PC-3 (cell line): ENCODE measurements at places on chromosomes 4 and X. TPM values are rescaled to one million over a fixed set of nuclear protein-coding genes. Genes with fewer than 3 reads are reported as not detected.

DNA sequence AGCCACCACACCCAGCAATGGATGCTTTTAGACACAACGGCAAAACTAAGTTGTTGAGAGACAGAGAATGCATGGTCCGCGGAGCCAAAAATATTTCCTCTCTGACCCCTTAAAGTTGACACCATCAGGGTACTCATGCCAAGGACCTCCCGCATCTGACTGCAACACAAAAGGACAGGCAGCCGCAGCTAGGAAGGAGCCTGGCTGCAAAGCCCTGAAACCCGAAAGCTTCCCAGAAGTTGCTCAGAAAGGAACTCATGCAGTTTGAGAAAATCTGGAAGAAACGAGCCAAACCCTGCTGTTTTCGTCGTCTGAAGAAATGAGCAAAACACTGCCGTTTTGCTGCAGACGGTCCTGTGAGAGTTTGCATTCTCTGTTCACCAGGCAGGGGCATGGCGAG lies 16.5 kb downstream of the DHRSX start:
- no peak for DNase-seq

GYPE gene
- not detected in 2 replicates for total RNA-seq

GLOD5 gene
- not detected in 2 replicates for total RNA-seq

RNF128 gene
- total RNA-seq, result not detected in 2 replicates

GRCh38 chrX:9902656-9903055 lies 64.5 kb upstream of the CLDN34 start:
- DNase-seq, result peak; percentile 78

ADH1A gene
- not detected in 2 replicates for total RNA-seq

DNA sequence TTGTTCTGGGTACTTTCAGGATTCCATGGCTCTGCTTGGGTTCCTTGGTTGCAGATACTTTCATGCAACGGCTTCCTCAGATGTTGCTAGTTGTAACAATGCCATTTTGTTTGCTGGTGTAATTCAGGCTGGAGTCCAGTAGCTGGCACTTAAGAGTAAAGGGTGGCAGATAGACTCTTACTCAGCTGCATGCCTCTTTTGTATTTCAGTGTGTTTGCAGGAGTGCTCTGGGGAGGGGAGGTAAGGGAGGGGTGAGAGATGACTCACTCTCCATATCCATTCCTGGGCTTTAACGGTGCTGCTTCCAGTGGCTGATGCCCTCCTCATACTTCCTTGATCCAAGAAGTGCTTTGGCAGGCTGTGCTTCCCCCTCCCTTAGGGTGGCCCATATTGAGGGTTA lies 155.2 kb downstream of the ZNF330 start:
- DNase-seq, result peak; percentile 95

DNA sequence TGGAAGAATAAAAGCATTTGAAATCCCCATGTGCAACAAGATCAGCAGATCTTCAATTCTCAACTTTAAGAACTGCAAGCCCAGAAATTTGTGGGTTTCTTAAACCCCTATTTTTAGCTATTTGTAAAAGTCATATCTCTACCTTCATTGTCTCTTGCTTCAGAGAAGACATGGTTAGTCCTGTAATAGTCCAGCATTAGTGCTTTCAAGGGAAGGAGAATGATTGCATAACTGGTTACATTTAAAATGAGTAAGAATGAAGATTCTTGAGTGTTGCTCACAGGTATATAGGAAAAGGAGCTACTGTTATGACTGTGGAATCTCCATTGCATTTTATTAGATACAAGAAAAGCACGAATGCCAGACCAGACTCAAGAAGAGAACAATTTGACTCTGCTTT lies 84.0 kb downstream of the CCSER1 start:
- peak; percentile 23 for DNase-seq

GRCh38 chrX:155966876-155967275 lies 30.6 kb upstream of the IL9R start:
- peak; percentile 59 for DNase-seq

MAGEE1 gene
- 1.7 and 2.8 TPM in 2 replicates for total RNA-seq

DNA sequence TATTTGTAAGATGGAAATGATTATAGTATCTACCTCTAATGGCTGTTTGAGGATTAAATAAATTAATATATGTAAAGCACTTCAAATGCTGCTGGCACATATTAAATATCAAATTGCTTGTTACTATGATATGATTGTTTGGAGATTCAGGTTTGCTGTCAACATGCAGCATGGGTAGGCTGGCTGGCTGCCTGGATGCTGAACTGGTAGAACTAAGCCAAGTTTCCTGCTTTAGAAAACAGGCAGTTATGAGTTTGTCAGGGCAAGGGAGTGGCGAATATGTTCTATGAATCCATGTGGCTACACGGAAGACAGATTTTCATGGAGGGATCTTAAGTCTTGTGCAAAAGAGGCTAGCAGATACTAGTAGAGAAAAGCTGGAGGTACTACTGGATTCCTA lies 239.6 kb downstream of the GBA3 start:
- DNase-seq, result no peak

DNA sequence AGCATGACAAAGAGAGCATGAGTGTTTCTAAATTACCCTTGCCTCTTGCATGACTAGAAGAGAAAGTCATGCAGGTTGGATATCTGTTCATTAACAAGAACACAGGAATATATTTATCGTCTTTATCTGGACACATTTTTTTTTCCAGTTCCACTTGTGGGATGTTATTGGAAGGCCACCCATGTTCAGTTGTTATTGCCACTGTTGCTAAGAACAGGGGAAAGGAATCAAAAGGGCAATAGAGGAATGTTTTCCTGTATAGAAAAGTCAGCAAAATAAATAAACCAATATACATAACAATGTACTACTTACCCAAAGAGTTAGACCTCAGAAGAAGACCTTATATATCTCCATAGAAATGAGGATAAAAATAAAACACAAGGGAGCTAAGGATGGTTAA lies 270.1 kb downstream of the QDPR start:
- no peak for DNase-seq

- peak; percentile 55 for DNase-seq
Observed at GRCh38 chrX:80578517-80579105, 158.4 kb downstream of the TENT5D start.

DNA sequence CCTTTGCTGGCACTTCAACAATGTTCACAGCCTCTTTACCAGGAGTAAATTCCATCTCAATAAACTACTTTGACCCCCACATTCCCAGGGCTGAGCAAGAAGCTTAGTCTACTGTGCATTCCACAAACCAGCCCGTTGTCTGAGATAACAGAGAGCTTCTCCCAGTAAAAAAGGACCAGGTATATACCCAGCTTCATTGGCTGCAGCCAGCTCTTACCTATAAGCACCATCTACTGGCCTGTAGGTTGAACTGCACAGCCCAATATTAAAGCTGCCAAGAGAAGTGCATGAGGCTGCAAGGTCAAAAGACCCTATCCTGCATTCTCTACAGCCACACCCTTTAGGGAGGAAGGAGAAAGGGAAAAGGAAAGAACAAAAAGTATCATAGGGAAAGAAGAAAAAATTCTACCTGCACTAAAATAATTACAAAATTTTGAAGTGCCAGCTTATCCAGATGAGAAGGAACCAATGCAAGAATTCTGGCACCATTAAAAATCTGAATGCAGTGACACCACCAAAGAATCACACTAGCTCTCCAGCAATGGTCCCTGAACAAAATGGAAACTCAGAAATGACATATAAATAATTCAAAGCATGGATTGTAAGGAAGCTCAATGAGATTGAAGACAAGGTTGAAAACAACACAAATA lies 45.7 kb upstream of the INTU start:
- DNase-seq, result peak; percentile 61

DNA sequence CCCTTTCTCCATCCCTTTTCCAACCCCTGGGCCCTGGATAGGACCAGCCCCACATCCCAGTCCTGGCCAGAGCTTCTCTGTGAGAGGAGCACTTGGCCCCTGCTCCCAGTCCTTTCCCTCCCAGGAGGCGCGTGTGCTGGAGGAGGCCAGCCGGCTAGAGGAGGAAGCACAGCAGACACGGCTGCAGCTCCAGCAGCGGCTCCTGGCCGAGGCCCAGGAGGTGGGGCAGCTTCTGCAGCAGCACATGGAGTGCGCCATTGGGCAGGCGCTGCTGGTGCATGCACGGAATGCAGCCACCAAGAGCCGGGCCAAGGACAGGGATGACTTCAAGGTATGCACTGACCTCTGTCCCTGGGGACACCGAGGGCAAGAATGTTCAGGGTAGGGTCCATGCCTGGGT lies 87.5 kb downstream of the EVC start:
- DNase-seq, result no peak

PKD2 gene
- 12.9 and 14.9 TPM in 2 replicates for total RNA-seq

MAGEA8 gene
- total RNA-seq, result not detected in 2 replicates

GRCh38 chr4:67988991-67989390 lies 25.7 kb upstream of the TMPRSS11A start:
- no peak for DNase-seq

HSFX4 gene
- total RNA-seq, result not detected in 2 replicates

- DNase-seq, result no peak
Observed at GRCh38 chr4:186979961-186980745, 256.5 kb upstream of the FAT1 start.

HMGB3 gene
- total RNA-seq, result 57.2 and 95.0 TPM in 2 replicates

DNA sequence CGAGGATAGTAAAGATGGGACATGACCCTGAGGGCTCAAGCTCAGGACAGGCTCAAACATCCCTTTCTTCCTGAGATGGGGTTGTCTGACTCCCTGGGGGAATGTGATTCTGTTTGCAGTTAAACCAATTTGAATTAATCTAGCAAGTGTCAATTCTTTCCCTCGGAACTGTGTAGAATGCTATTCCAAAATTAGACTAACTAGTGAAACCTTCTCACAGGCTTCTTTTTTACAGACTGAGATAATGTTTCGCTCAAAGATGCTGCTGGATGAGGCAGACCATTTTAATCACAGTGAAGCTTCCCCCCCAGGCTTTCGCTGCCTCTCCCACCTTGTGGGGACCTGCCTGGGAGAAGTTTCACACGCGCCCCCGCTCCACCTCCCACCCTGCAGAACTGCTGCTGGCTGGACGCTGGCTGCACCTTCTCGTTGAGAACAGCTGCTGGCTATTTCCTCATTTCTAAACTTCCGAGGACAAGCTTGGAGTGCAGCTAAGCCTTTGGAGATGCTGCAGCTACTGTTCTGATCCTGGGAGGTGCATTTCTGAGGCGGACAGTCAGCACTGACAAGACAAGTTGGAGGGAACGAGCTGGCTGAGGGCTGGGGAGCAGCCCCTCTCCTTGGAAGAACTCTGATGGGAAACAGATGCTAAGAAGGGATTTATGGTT lies 297.8 kb downstream of the RAPGEF2 start:
- DNase-seq, result no peak

TLR1 gene
- 0.40 and 0.47 TPM in 2 replicates for total RNA-seq

RHOXF2B gene
- total RNA-seq, result not detected in 2 replicates

DNA sequence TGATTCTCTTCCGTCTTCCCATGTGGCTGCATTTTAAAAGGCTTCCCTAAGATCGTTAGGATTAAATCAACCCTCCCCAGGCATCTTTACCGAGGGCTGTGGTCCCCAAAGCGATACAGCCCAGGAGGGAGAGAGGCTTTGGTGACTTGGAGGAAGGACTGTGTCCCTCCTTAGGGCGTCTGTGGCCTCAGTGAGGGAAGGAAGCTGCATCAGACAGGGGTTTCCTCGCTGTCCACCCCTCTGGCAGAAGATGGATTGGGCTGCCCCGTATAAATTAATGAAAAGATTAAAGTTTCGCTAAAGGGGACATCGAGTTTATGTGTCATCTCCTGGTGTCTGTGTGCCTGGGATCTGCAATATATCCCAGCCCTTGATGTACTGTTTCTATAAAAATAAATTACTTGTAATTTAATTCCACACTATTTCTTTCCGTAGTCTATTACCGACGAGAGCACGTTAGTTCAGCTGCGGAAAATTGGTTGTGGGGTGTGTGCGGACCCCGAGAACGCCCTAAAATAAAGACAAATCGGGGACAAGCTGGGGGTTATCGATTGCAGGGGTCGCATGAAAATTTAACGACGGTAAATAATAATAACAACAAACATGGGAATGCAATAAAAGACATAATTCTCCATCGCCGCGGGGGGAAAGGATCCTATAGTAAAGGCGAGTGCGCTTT lies 6.5 kb downstream of the SHOX start:
- DNase-seq, result no peak

GABRB1 gene
- total RNA-seq, result not detected in 2 replicates

ASMT gene
- total RNA-seq, result not detected in 2 replicates

- DNase-seq, result no peak
Observed at GRCh38 chr4:129490516-129490915, 394.6 kb downstream of the C4orf33 start.

SHROOM2 gene
- total RNA-seq, result 6.5 and 8.6 TPM in 2 replicates

GRCh38 chr4:150348079-150348478 lies 233.9 kb upstream of the MAB21L2 start:
- DNase-seq, result peak; percentile 89

MND1 gene
- 7.9 and 8.9 TPM in 2 replicates for total RNA-seq
